Fibroblast of the aortic adventitia (primary cell): ENCODE measurements at places on chromosomes 5 and 9.

DNA sequence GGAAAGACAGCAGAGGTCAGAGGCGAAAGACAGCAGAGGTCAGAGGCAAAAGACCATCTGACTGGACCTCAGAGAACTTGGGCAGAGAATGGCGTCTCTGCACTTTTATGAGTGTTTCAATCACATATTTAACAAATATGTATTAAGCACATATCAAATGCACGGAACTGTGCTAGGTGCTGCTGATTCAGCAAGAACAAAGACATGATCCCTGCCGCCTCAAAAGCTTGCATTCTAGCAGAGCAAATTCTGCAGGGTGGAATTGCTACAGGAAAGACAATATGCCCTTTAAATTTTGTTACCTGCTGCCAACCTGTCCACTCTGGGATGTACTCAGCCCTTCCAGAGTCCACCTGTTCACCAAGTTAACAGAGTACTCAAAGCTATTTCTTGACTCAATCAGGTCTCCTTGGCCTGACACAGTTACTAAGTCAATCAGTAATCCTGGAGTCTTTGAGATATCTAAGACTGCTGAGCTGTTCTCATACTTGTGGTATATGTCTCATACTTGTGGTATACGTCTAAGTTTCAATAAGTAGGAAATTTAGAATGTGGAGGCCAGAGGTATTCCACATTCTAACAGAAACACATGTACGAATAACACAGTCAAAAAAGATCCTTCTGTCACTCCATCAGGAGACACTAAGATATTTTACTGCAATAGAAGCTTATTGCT, 131.8 kb downstream of the GNAQ start:
- peak; percentile 62 for DNase-seq

GRCh38 chr9:69564557-69564956, 107.6 kb downstream of the APBA1 start:
- DNase-seq, result peak; percentile 62

GRCh38 chr5:174816858-174817257, 92.5 kb downstream of the MSX2 start:
- no peak for DNase-seq

GRCh38 chr5:180111273-180112002, 39.9 kb upstream of the RNF130 start:
- DNase-seq, result no peak

DNA sequence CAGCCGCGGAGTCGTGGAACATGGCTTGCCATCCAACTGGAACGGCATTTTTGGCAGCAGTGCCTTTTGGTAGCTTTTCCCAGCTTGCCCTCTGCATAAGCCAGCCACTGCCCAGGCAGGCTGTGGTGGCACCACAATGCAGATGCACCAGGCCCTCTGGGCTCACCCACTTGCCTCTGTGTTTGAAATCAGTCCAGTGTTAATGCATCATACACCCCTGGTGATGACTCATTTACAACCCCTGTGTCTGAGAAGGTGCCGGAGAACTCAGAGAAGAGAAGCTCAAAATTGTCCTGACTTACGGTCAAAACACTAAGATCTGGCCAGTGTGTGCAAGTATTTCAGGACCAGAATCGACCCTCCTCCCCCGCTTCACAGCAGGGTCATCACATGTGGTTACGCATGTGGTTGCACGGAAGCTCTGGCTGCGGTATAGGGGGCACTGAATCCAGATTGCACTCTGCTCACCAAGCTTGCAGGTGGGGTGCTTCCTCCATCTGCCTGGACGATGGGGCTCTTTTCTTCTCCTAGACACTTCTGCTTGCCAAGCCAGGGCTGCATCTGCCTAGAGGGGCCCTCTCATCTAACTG, 66.5 kb upstream of the SMIM15 start:
- DNase-seq, result peak; percentile 38

DNA sequence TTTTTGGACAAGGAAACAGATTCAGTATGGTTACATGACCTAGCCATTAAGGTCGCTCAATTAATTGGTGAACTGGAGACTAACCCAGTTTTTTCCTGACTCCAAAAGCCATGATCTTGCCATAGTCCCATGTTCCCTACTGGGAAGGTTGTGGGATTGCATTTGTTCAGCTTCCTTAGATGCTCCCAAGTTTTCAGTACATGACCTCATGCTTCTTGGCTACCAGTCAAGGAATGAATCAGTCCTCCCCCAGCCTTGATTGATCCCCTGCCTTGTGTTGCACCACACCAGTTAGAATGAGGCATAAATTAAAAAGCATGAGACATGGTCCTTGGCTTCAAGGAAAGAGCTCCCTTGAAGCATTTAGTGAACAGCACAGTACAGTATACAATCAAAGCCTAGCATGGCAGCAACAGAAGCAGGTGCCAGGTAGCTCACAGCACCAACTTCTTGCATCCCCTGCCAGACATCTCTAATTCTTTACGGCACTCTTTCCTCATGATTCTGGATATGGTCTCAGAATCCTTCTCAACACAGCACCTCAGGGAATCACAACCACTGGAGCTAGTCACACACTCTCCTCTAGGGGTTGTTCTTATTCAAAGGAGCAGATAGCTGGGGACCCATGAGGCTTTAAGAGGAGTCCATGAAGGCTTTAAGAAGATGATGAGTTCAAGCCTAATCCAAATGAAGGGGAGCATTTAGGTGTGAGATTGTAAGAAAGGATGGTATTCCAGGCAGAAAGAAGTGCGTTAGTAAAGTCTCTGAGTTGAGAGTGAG, 295.5 kb upstream of the CLINT1 start:
- peak; percentile 89 for DNase-seq

- peak; percentile 15 for DNase-seq
Measured at GRCh38 chr5:141880961-141881801, 3.0 kb upstream of the PCDH1 start.

- DNase-seq, result no peak
Measured at GRCh38 chr9:133109931-133110650, 10.9 kb downstream of the RALGDS start.

- DNase-seq, result no peak
Measured at GRCh38 chr5:180180421-180180820, 28.6 kb downstream of the RASGEF1C start.

GRCh38 chr5:73018892-73019291, 63.1 kb downstream of the FCHO2 start:
- DNase-seq, result no peak

DNA sequence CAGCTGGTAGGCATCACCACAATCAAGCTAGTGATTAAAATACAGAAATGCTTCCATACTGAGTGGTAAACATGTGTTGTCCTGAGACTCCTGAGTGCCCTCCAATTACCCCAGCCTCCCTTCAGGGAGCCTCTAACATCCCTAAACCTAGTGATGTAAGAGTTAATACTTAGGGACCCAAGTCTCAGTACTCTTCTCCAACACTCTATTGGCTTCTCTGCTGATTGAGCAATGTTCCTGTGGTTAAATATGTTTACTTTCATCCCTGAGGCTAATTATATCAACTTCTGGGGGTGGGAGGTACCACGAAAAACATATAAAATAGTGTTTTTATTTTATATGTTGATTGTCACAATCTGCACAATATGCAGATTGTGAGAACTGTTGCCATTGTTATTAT, 5.0 kb downstream of the GRXCR2 start:
- no peak for DNase-seq

DNA sequence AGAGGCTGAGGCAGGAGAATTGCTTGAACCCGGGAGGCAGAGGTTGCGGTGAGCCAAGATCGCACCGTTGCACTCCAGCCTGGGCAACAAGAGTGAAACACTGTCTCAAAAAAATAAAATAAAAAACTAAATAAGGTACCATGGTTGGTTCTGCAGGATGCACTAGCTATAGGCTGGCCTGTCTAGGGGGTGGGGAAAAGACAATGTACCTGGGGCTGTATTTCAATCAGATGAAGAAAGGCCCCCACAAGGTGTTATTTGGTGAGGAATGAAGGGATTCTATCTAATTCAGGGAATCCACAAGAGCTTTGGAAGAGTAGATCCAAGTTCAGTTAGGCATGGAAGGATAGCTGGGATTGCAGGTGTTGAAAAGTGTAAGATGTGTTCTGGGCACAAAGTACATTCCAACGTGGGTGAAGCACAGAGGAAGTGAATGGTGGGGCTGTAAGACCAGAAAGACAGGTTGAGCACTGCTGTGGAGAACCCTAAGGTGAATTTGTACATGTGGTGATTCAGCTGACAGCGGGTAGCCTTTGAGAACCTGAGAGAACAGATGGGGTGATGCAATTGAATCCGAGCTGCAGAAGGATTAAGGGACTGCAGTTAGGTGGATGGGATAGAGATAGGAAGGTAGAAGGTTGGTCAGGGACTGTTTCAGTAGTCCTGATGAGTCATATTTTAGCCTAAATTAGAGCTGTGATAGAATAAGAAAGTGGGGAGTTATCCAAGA, 71.8 kb downstream of the CAST start:
- DNase-seq, result no peak

DNA sequence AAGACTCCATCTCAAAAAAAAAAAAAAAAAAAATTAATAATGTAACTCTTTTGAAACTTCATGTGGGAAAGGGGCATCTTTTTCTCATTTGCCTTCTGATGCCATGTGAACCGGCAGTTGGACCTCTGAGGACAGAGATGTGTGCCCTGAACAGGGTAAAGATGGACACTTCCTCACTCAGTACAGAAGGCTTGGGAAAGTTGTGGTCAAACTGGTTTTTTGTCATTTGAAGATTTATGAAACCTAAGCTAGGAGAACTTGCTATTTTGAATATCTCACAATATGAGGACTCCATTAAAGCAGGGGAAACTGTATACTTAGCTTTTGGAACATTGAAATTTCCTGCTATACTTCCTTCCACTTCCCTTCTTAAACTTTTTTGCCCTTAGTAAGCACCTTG, 147.5 kb upstream of the ALDH1B1 start:
- DNase-seq, result no peak

DNA sequence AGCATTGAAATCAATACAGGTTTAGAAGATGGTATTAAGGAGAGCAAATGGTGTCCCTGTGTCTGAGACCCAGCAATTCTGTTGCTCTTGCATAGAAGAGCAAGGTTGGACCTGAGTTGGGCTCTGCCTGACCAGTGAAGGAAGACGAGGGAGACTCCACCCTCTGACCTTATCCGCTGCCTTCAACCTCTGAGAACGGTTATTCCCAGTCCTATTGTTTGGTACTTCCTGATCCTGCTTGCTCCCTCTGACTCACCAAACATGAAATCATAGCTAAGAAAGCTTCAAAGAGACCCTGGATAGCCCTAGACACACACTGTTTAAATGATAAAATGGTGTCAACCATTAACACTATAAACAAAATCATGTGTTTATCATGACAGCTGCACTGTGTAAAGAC, 218.5 kb downstream of the PLK2 start:
- DNase-seq, result peak; percentile 51

- DNase-seq, result peak; percentile 49
Measured at GRCh38 chr5:10489810-10490426, 48.2 kb downstream of the ROPN1L start.

DNA sequence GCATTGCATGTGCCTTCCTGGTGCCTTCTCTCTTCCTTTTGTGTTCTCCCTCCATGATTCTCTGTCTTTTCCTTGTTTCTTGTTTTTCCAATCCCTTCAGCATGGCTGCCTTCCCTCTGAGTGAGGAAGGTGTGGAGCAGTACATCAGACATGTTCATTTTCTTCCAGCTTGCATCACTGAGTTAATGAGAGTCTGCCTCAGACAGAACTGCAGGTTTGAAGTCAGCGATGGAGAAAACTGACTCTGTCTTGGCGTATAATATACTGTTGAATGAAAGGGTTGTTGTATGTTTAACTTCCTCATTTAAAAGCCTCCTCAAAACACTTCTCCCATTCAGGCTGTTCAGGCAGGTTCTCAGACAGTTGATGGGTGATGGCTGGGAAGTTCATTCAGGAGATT, 129.3 kb downstream of the KDM4C start:
- no peak for DNase-seq

GRCh38 chr5:147305147-147305546, 70.3 kb downstream of the STK32A start:
- DNase-seq, result no peak

DNA sequence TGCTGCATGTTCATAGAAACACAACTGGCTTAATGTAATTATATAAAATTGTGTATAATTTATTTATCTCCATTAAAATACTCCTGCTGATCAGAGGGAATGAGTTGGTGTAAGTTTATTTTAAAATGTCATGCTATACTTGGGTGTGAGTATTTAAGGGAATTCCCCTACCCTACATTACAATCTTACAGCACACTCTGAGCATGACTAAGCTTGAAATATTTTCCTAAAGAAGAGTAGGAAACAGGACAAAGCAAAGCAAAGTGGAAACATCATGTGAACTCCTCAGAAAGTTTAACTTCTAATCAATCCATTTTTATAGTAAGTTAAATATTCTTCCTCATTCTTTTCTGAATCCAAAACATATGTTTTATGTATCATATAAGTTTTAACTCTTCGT, 1271.3 kb downstream of the EFNA5 start:
- peak; percentile 66 for DNase-seq

DNA sequence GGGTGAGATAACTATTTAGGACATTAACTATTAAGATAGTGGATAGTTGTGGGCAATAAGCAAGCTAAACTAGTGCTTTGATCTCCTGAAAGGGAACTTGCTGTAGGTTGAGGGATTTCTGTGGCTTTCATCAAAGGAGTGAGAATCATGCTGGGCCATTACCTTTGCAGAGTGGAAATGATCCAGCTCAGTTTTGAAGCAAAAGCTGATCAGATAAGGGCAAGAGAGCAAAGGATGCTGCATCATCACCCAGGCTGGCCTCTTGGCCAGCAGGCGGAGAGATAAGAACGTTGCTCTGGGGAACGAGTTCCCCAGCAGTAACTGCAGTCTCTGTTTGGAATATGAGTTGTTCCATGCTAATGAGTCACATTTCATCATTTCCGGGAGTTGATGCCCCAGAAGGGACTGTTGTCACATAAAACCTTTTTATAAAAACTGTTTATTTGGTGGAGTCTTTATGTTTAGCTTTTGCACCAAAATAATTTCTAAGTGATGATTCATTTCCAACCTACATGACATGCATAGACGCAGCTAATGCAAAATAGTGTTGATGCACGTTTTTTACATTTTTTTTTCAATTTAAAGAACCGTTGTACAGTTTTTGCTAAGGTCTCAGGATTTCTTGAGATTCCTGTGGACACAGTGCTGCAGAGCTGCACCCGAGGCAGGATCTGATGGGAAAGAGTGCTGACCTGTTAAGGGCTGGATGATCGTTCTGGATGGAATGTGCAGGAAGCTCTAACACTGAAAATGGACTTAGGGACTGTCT, 99.3 kb downstream of the ACTBL2 start:
- peak; percentile 92 for DNase-seq

GRCh38 chr5:140588311-140589070, 23.9 kb downstream of the SLC35A4 start:
- DNase-seq, result peak; percentile 82
